ENCODE measurements at places on chromosomes 6 and 20.

DNA sequence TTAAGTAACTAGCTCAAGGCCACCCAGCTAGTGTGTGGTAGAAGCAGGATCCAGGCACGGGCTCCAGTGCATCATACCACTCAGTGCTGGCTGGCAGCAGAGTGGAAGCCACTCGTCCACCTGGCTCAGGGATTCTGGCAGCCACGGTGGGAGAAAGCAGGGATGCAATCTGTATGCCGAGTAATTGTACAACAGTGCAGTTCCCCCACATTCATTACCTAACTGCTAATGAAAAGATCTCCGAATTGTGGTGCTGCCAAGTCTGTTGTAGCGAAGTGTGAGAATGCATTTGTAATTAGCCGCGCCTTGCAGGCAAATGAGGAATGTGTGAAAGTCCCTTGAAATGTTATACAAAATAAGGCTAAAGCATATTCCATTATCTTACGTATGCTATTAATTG is 29.0 kb downstream of the KCNG1 start:
- DNase-seq = no peak

- DNase-seq = no peak
Observed at GRCh38 chr20:13158369-13158768, 62.7 kb upstream of the ISM1 start.

- no peak for DNase-seq
Observed at GRCh38 chr6:167140589-167141474, 16.9 kb downstream of the GPR31 start.

DNA sequence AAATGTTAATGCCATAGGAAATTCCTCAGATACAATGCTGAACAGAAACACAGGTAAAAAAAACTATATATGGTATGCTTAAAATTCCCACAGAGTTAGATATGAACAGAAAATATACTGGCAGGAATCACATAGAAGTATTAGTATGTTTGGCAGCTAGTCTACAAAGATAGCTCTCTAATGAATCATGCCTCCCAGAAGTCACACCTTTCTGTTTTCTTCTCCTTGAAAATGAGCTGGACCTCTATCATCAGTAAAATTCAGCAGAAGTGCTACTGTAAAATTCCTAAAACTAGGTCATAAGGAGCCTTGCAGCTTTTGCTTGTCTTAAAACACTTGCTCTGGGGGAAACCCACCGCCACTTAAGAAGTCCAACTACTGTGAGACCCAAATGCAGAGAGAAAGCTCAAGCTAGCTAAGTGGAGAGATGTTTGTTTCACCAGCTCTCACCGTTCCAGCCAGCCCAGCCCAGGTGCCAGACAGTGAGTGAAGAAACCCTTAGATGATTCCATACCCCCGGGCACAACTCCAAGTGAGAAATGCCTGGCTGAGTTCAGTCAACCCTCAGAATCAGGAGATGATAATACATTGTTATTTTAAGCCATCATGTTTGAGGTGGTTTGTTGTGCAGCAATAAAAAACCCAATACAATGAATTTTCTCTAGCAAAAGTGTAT is 43.0 kb downstream of the TSPYL4 start:
- no peak for DNase-seq

DNA sequence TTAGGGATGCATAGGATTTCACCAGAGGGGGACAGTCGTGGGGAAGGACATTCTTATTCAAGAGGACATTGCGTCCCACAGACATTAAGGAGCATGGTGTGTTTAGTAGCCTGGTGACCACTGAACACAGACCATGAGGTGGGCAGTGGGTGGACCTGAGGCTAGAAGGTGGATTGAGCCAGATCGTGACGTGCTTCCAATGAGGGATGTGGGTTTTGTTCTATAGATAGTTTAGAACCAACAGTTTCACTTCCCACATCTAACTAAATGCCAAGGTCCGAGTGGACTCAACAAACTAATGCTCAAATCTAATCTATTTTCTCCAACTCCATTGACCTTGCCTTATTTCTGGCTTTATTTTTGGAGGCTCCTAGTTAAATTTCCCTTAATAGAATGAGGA is 58.5 kb downstream of the OGFRL1 start:
- DNase-seq = no peak

GRCh38 chr6:149501768-149502167 is 17.0 kb upstream of the ZC3H12D start:
- DNase-seq = no peak

GRCh38 chr6:22313796-22314195 is 17.0 kb upstream of the PRL start:
- DNase-seq = no peak

DNA sequence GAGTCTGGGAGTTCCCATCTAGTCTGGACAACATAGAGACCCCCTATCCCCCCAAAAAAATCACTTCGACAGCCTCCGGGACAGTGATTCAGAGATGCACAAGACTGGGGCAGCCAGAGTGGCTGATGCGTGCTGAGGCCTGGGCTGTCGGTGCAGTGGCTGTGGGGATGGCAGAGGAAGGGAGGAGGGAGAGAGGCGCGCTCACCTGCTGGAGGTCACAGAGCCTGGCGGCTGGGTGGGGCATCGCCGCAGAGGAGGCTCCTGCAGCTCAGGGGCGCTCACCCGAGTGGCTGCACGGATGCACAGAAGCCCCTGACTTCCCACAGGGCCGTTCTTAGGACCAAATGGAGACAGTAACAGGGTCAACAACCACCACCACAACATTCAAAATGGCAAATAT is 182.8 kb downstream of the SMOC2 start:
- DNase-seq = no peak

GRCh38 chr6:125748406-125749172 is 843 bp upstream of the HEY2 start:
- no peak for DNase-seq

GRCh38 chr6:159461998-159462397 is 231.0 kb downstream of the SOD2 start:
- DNase-seq = peak; percentile 44

DNA sequence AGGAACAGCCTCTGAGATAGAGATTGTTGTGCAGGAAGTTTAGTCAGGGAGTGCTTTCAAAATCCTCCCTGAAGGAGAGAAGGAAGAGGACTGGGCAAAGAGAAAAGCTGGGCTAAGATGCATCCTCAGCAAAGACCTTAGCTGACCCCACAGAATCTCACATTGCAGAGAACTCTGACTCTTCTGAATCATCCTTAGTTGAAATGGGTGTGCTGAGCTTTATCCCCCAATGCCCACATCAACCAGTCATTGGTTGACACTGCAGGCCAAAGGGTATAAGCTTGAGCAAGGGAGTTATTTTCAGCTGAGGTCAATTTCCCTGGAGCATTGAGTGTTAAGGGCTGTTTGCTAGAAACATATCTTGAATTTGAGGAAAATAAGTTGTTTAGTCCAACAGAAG is 732.2 kb downstream of the CBLN4 start:
- DNase-seq = no peak

GRCh38 chr20:40279390-40279789 is 409.6 kb downstream of the MAFB start:
- no peak for DNase-seq

DNA sequence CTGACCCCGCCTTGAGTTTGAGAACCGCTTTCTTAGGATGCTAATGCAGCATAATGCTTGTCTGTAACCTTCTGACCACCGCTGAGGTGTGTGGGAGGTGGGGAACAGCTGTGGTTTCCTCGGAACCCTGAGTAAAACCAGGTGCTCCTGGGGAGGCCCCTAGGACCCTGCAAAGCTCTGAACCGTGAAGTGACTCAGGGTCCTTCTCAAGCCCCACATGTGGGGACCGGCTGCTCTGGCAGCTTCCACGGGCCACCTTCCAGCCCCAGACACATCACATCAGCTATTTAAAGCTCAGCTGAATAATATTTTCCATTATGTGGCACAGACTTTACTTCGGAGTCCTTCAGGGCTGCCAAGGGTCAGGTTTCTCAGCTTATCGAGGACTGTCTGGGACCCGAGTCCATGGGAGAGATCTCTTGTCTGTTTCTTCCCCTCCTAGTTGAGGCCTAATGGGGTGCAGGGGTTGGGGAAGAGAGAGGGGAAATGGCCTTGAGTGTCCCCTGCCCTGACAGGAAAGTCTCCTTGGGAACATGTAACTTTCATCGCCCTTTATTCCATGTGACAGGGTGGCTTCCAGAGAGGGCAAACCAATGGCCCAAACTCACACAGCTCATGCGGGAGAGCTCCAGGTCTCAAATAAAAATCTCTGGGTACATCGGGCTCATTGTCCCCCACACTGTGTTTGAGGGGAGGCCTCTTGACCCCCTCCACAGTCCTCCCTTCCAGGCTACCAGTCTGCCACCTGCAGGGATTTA is 186.1 kb upstream of the SLC24A3 start:
- peak; percentile 58 for DNase-seq

GRCh38 chr6:47242483-47243386 is 67.0 kb downstream of the TNFRSF21 start:
- peak; percentile 84 for DNase-seq

DNA sequence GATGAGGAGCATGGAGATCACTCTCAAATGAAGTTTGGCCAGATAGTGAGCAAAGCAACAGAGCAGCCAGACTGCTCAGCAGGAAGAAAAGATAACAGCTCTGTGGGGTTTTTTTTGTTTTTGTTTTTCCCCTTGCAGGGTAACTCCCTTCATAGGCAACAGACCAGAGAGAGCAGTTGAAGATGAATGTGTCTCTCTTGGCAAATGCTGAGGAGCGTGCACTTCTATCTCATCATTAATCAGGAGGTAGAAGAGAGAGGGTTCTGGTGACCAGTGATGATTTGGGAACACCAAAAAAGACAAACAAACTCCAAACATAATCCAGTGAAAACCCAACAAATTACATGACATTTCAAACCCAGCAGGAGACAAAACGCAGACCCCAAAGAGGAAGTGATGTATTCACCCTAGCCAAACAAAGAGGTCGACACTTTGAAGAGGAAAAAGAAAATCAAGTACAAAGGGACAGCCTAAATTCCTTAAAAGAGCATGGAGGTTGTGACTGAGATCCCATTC is 66.2 kb upstream of the RREB1 start:
- peak; percentile 57 for DNase-seq

GRCh38 chr6:138588805-138589434 is 89.6 kb upstream of the NHSL1 start:
- peak; percentile 65 for DNase-seq

- no peak for DNase-seq
Observed at GRCh38 chr6:77136086-77136485, 327.2 kb downstream of the HTR1B start.

- DNase-seq = no peak
Observed at GRCh38 chr20:4730780-4731179, 9.1 kb downstream of the PRND start.

DNA sequence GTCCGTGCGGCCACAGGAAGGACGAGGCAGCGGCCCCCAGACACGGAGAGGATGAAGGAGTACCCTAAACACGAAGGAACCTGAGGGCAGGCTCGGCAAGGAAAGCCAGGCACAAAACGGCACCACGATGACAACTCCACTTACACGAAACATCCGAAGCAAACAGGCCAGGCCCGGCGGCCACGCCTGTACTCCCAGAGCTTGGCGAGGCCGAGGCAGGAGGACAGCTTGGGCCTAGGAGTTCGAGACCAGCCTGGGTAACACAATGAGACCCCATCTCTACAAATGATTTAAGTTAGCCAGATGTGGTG is 13.4 kb downstream of the KCNQ2 start:
- DNase-seq = no peak

DNA sequence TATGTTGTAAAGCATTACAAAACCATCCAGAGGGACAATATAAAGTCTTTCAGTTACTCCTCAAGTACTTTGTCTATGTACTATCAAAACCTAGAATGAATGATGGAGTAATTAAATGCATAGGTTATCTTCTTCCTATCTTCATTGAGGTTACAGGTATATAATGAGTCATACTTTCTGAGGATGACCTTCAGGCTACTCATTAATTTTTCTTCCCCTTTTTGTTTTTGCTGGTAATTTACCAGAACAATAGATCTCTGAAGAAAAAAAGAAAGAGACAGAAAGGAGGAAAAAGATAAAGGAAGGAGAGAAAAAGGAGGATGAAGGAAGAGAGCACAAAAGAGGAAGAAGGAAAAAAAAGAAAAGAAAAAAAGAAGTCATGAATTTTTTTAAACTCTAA is 398.4 kb downstream of the TBC1D32 start:
- no peak for DNase-seq

GRCh38 chr6:27280540-27281000 is 31.5 kb downstream of the POM121L2 start:
- DNase-seq = no peak

DNA sequence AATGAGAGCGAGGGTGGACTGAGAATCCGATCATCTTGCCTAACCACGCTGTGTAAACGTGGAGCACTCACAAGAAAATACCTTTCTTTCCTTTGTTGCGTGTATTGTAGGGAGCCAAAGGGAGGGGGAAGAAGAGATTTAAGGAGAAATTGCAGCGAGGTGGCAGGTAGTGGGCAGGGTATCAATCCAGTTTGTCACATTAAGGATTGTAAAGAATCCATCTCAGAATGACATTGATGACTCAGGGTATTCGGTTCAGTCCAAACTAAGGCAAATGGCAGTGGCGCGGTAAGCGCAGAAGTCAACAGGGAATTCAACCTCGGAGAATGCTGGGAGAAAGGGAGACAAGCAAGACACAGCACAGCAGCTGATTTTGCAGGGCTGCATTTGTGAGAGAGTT is 146.2 kb downstream of the ID4 start:
- DNase-seq = no peak

DNA sequence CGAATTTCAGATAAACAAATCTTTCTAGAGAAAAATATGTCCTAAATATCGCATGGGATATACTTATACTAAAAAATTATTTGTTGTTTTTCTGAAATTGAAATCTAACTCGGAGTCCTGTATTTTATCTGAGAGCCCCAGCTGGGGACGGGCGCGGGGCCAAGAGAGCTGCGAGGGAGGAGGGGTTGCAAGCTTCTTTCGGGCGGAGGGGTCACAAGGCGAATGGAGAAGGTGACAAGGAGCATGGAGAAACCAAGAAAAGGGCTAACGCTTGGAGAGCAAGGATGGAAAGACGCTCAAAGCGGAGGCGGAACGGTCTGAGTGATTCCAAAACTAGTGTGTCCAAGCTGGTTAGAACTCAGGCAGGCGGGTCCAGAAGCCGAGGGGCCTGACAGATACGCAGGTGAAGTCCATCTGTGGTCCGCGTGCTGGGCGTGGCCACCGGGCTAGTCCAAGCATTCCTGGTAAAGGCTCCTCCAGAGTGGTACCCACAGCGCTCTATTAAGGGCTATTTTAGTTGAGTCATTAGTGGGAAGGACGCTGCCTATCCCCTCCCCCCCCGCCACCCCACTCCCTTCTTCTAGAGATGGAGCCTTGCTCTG is 41.5 kb upstream of the ZNFX1 start:
- DNase-seq = no peak

- no peak for DNase-seq
Observed at GRCh38 chr6:56803594-56803993, 151.3 kb upstream of the BEND6 start.
